ENCODE measurements at places on chromosomes 5 and 9. TPM values are rescaled to one million over a fixed set of nuclear protein-coding genes. Genes with fewer than 3 reads are reported as not detected.

Gene PCDHA13
- total RNA-seq, result 3.0 TPM

Gene PCDHGB3
- total RNA-seq, result 10.7 TPM

Gene CTXN3
- total RNA-seq, result not detected

DNA sequence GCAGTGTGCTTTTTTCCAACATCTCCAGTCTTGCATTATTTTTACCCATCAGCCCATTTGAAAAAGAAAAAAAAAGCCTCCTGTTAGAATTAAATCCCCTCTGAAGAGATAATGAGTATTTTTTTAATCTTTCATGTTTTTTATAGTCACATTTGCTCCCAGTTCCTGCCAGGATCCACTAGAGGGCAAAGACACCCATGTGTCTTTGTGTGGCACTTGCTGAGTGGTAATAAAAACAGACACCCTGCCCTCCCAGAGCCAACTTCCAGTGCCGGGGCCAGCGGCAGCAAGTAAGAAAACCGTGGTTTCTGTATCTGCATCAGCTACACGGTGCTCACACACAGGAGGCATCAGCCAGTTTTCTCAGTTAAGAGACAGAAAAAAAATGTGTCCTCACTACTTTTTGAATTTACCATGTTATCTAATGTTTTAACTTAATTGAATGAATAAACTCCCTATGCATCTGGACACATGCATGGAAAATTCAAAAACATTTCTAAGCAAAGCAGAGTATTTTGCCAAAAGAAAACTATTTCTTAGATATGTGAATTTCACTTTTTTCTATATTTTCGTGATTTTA lies 70.2 kb upstream of the PLEKHG4B start:
- DNase-seq, result no peak

DNA sequence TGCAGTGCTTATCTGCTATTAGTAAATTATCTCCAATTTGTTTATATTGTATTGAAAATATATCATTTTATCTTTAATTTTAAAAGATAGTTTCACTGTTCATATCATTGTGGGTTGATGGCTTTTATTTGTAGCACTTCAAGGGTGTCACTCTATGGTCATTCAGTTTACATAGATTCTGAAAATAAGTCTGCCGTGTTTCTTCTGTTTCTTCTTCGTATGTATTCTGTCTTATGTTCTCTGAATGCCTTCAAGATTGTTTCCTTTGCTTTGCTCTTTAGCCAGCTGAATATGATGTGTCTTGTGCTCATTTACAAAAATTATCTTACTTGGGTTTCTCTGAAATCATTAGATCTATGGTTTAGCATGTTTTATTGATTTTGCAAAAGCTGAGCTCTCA lies 359.9 kb downstream of the CYLC2 start:
- DNase-seq, result no peak

GRCh38 chr9:97577051-97577450 lies 56.1 kb downstream of the TSTD2 start:
- DNase-seq, result no peak

GRCh38 chr9:21677834-21678233 lies 124.6 kb upstream of the MTAP start:
- DNase-seq, result no peak

GRCh38 chr5:80275347-80275746 lies 19.5 kb upstream of the SERINC5 start:
- DNase-seq, result no peak

DNA sequence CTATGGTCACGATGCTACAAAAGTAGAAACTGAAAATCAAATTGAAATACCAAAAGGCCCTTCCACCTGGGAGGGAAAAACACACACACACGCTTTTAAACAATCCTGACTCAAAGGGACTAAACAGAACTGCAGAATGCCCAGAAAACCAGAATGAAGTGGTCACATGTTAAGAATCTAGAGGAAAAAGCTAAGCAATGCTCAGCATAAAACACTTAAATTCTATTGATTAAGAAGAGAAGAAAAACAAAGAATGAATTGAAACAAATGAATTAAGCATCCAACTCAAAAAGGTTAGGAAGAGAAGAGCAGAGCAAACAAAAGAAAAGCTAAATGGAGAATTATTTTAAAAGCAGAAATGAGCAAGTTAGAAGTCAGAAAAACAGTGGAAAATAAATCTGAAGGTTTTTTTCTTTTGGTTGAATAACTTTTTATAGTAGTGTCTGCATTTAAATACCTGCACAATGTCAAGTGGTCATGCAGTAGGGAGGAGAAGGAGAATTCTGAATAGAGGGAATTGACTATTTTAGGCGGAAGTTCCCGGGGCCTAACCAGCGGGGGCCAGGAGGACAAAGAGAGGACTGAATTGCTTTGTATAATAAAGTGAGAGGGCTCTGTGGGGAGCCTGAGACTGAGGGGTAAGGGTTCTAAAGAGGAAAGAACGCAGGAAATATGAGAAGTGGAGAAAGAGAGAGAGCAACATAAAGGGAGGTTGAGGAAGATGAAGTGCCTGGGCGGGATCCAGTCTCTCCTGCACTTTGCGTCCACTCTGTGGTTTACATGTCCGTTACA lies 146.8 kb downstream of the ATPSCKMT start:
- no peak for DNase-seq

DNA sequence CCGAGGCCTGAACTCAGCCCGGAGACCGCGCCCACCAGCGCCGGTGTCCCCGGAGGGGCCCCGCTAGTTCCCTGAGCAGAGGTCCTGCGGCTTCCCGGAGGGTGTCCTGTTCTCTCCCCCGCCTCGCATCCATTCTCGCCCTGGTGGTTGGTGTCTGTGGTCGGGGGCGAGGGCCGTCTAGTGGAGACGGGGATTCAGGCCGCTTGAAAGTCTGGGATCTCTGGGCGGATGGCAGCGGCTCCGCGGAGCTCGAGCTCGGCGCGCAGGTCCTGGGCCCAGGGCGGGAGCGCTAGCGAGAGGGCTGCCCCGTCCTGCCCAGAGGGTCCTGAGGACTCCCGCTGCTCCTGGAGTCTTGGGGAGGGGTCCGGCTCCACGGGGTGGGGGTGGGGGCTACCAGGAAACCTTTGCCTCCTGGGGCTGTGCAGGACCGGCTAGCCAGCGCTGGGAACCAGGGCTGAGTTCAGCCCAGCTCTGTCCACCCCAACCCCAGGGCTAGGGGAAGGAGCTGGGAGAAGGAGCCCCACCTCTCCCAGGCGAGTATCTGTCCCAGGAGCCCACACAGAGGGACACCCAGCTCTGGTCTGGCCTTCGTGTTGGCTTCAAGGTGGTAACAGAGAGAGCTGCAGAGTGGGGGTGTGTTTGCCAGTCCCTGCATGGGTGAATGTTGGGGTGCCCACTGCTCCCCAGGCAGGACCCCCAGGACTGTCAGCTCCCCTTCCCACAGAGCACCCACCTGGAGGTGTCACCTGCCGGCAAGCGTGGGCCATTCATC lies 4.0 kb downstream of the TOR4A start:
- DNase-seq, result no peak

GRCh38 chr9:27548055-27548741 lies 18.6 kb upstream of the MOB3B start:
- DNase-seq, result peak; percentile 49

- DNase-seq, result no peak
Measured at GRCh38 chr5:96253140-96253539, 179.9 kb downstream of the PCSK1 start.

DNA sequence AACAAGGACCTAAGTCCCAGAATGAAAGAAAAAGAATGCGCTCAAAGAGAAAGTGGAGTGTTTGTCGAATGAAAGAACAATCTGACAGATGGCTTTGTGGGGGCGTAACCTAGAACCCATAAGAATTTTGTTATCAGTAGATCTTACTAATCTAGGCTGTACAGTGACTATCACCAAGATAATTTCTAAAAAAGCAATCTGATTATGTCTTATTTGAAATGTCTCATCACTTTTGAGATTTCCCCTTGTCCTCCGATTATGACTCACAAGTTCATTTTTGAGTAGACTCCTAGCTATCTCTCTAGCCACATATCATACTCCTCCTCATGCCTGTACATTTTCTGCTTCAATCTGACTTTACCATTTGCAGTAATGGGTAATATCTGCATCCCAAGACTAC lies 135.6 kb upstream of the SMARCA2 start:
- no peak for DNase-seq

GRCh38 chr5:96492459-96493047 lies 59.5 kb upstream of the PCSK1 start:
- DNase-seq, result no peak

GRCh38 chr5:1310118-1310517 lies 15.2 kb upstream of the TERT start:
- DNase-seq, result no peak

DNA sequence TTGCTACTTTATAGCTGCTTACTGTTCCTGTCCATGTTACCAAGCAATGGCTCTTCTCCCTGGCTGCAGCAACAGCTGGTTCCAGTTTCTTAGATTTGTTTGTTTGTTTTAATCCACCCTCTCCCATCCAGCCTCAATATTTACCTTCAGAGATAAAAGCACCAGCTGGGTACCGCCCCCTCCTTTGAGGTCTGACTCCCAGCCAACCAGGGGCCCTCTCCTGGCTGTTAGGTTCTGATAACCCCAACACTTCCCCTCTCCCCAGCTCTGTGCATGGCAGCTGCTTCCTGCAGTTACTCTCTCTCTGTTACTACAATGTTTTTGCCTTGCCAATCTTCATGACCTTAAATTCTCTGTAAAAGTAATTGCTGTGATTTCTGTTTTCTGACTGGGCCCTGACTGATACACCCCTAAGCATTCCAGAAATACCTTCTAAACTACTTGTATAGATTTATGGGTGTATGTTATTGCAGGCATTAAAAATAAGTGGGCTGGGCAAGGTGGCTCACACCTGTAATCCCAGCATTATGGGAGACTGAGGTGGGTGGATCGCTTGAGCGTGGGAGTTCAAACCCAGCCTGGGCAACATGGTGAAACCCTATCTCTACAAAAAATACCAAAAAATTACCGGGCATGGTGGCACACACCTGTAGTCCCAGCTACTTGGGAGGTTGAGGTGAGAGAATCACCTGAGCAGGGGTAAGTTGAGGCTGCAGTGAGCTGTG lies 2.6 kb upstream of the GCNT1 start:
- no peak for DNase-seq

GRCh38 chr5:38189081-38189504 lies 69.3 kb upstream of the EGFLAM start:
- no peak for DNase-seq

All from tibial nerve (tissue), 4 donors.